CD4-positive, alpha-beta T cell treated with Interleukin-15 for 4 hours (primary cell): ENCODE measurements at places on chromosomes 11 and 22.

DNA sequence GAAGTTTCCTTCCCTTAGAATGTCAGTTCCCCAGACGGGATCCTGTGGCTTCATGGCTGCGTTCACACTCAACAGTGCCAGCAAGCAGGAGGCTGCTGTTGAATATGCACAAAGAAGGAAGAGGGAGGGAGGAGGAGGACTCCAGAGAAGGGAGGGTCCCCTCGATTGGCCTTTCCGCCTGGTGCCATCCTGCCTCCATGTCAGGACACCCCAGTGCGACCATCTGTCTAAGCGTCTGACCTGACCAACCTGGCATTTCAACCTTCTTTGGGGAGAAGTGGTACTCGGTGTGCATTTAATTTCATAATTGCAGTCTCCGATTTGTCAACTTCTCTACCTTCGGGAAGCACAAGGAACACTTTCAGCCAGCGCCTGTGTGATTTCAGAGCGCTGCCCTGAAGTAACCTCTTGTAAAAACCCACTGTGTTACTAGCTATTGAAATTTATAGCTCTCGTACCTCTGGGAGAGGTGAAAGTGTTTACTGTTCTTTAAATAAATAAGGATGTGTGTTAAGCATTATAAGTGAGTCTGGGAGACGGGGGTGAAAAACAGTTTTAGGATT is 1491.9 kb downstream of the TBC1D22A start:
- no peak for DNase-seq

- DNase-seq: no peak
Observed at GRCh38 chr11:36156817-36157519, 132.3 kb downstream of the COMMD9 start.

GRCh38 chr22:40678493-40679248 is 613 bp upstream of the MCHR1 start:
- no peak for DNase-seq

- no peak for DNase-seq
Observed at GRCh38 chr22:49087198-49087597, 740.5 kb downstream of the BRD1 start.

DNA sequence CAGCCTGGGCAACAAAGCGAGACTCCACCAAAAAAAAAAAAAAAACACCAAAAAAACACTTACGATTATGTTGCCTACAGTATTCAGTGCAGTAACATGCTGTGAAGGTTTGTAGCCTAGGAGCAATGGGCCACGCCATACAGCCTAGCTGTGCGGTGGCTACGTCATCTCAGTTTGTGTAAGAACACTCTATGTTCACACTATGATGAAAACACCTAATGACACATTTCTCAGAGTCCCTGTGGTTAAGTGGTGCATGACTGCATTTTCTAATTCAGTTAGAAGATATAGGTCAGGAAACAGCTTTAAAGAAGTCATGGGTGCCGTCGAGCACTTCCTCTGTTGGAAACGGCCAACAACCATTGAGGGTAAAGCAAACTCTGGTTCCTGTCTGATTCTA is 75.7 kb upstream of the ANO1 start:
- no peak for DNase-seq

DNA sequence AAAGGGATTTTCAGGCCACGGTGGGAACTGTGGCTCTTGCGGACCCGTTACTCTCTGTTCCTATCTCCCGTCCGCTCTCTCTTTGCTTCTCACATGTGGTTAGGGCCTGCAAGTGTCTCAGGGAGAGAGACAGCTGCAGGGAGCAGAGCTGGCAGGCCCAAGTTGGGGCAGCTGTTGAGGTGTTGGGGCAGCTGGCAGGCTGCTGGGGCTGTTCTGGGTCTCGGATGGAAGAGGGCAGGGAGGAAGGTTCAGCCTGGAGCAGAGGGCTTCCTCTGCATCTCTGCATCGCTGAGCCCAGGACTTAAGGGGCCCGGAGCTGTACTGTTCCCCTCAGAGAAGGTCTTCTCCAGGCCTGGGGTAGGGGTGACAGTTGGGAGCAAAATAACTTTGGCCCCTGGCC is 2.6 kb upstream of the CNIH2 start:
- DNase-seq: no peak
